Fibroblast of skin of right biceps (primary cell): ENCODE measurements at places on chromosomes 16 and 17.

DNA sequence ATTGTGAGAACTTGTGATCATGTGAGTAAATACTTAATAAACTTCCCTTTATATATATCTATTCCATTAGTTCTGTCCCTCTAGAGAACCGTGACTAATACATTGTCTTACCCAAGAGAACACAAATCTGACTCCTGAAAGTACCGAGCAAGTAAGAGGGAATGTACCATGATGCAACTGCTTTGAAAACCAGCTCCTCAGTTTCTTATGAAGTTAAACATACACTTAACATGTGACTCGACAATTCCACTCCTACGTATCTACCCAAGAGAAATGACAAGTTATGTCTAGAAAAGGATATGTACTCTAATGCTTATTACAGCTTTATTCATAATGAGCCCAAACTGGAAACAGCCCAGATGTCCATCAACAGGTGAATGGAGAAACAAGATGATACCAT, 8.8 kb upstream of the GJD3 start:
- peak; percentile 69 for DNase-seq

- DNase-seq = no peak
Measured at GRCh38 chr17:71284032-71284755, 836.6 kb upstream of the SOX9 start.

GRCh38 chr17:76538281-76538931, 897 bp upstream of the CYGB start:
- DNase-seq = no peak

DNA sequence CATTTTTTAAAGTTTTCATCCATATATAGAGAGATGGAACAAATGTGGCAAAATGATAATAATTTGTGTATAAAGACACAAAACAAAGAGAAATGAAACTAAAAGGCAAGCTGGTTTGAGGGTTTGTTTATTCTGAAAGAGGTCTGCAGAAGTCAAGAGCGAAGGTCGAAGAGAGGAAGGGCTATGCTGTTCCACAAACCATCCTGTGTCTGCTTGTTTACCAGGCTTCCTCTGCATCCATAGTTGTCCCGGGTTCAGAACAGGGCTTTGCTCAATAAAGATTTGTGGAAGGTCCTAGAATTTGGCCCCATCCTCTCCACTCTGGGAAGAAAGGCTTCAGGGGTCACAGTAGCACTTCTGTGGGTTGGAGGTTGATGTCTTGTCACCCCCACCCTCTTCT, 2.4 kb upstream of the MARVELD3 start:
- no peak for DNase-seq

GRCh38 chr16:12907670-12908233, 6.4 kb downstream of the SHISA9 start:
- DNase-seq = no peak

DNA sequence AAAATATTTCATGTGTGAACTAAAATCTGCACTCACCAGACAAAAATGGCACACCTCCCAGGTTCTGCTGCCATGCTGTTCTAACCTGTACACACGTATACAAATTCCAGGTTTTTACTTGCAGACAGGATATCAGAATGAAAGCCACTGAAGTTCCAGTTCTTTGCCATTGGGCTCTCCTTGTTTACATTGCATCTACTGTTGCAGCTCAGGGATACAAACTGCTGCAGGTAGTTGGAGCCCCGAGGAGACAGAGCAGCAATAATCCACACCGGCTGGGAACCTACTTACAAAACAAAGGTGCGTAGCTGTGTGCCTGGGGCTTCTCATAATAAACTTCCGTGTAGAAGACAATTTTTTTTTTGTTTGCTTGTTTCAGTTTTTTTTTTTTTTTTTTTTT, 59.6 kb downstream of the HAPSTR1 start:
- no peak for DNase-seq

DNA sequence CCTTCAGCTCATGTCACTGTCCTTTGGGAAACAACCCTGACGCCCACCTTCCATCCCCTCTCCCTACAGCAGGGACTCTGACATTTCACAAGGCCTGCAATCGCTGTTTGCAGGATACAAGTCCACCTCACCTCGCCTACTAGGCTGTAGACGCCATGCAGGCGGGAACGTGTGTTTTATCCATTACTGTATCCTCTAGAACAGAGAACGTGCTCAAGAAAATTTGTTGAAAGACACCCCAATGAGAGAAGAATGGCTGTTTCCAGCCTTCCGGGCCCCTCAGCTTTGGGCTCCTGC, 1.5 kb upstream of the TTYH2 start:
- DNase-seq = no peak

- no peak for DNase-seq
Measured at GRCh38 chr17:48368352-48368908, 61.6 kb downstream of the SKAP1 start.

DNA sequence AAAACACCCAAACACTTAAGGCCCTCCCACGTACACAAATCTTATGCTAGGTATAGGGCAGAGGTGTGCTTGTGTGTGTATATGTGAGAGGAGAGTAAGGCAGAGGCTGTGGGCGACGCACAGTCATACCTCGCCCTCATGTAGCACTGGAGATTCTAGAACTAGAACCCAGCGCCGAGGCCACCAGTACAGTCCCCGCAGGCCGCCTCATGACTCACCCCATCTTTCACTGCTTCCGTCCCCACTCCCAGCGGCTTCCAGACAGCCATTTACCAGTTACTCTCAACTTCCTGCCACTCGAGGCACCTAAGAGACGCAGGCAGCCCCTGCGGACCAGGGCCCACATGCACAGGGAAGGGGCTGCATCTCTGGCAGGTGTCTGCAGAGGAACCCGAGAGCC, 23.2 kb upstream of the CYTH1 start:
- DNase-seq = no peak

DNA sequence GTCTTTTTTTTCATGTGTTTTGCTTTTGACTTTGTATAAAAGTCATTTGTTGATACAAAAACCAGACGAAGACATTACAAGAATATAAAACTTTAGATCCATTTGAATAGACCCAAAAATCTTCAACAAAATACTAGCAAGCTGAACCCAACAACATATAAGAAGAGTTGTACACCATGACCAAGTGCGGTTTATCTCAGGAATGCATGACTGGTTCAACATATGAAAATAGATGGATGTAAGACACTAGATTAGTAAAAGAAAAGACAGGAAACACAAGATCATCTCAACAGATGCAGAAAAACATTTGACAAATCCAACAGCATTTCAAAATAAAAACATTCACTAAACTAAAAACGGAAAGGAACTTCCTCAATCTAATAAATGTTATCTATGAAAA, 69.0 kb downstream of the TBC1D16 start:
- no peak for DNase-seq

DNA sequence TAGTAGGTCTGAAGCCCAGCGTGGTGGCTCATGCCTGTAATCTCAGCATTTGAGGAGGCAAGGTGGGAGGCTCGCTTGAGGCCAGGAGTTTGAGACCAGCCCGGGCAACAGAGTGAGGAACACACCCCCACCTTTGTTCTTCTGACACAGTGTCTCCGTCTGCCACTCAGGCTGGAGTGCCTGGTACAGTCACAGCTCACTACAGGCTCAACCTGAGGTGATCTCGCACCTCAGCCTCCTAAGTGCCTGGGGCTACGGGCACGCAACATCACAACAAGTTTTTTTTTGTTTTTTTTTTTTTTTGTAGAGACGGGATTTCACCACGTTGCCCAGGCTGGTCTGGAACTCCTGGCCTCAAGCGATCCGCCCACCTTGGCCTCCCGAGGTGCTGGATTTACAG, 6.7 kb upstream of the TLCD3A start:
- no peak for DNase-seq

- no peak for DNase-seq
Measured at GRCh38 chr16:85125570-85126393, 13.5 kb upstream of the CIBAR2 start.

GRCh38 chr17:13140750-13141149, 122.9 kb upstream of the ELAC2 start:
- peak; percentile 59 for DNase-seq

DNA sequence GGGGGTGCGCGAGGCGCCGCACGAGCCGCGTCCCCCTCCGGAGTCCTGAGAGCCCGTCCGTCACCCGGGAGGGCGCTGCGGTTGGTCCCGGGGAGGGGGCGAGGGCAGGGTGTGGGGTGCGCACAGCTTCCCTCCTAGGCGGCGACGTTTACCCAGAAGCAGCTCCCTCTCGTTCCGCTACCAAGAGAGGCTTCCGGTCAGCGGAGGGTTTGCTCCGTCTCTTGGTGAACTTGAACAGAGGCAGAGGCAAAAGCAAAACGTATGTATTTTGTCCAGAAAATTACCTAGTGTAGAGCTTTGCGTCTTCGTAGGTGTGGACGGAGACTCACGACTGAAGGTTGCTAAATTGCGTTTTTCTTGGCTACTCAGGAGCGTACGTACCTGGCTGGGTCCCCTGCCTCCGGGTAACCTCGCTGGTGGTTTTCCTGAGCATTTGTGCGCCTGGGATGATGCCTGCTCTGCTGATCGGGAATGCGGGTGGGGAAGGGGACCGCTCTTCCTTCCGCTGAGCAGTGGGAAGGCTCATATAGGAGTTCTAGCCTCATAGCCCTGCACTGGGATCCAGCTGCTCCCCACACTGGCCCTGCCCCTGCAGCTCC, 833 bp downstream of the WSCD1 start:
- DNase-seq = no peak

GRCh38 chr17:4537451-4538235, 17.5 kb downstream of the MYBBP1A start:
- no peak for DNase-seq

DNA sequence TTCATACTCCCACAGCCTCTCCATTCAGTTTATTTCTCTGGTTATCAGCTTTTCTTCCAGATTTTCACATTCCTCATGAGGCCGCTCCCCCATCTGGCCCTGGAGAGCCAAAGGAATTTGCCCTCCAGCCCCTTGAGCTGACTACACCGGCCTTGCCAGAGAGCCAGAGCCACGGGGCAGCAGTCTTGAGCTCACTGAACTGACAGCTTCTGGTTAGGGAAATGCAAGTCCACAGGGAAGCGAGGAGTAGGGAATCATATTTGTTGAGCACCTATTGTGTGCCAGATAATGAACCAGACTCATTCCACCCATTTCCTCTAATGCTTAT, 102.4 kb downstream of the ABCC12 start:
- peak; percentile 20 for DNase-seq

DNA sequence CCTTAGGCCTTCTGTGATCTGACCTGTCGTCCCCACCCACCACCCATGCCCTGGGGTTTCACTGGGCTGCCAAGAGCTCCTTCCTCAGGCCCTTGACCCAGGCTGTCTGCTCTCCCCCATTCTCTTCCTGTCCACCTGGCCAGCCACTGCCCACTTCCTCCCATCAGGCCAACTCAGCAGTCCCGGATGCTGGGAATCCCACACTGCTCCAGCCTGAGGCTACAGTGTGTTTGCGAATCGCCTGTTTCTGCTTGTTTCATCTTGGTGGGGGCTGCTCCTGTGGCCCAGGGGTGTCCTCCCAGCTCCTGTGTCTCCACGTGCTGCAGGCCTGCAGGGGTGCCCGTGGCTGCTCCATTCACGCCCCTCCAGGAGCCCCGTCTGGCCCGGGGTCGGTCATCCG, 839 bp upstream of the METRN start:
- no peak for DNase-seq

DNA sequence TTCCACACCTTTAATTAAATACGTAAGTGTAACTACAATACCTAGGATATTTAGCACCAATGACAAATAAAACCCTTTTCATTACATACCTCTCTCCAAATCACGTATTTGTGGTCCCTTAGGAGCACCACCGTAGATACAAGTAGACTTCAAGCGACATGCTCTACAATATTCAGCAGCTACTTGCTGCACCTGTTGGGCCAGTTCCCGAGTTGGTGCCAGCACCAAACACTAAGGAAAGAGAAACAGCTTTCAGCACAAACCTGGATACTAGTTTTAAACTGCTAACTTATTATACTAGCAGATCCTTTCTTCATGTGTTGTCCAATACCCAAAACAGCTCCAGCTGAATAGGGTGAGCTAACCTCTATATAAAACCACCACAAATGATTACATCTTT, 2.7 kb downstream of the DDX5 start:
- DNase-seq = no peak

DNA sequence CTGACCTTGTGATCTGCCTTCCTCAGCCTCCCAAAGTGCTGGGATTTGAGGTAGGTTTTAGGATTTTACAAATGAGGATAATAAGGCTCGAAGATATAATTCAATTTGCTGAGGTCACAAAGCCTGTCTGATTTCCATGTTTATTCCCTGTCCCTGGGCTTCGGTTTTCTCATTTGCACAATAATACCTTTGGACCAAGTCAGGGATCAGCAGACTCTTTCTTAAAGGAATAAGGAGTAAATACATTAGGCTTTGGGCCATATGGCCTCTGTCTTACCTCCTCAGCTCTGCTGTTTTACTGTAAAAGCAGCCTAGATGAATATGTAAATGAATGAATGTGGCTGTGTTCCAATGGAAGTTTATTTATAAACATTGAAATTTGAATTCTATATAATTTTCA, 442.8 kb downstream of the HS3ST4 start:
- no peak for DNase-seq

GRCh38 chr16:68644296-68644695, 814 bp upstream of the CDH3 start:
- DNase-seq = no peak

DNA sequence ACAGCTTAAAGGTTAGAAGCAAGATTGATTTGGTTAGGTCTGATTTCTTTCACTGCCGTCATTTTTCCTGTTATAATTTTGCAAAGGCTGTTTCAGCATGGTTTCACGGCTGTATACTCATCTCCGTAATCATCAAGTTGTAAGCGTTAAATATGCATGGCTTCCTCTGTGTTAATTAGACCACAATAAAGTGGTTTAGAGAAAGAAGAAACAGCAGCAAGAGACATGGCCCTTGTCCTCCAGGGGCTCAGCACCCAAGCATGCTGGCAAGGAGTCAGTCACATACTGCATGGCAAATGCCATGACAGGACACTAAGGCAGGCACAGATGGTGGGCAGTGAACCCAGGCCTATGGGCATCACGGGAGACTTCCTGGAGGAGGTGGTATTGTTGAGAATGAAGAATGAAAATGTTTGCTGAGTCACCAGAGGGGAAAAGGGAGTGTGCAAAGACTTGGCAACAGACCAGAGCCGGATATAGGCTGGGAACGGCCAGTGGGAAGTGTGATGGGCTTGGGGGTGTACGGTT, 61.4 kb upstream of the PLCG2 start:
- DNase-seq = no peak

DNA sequence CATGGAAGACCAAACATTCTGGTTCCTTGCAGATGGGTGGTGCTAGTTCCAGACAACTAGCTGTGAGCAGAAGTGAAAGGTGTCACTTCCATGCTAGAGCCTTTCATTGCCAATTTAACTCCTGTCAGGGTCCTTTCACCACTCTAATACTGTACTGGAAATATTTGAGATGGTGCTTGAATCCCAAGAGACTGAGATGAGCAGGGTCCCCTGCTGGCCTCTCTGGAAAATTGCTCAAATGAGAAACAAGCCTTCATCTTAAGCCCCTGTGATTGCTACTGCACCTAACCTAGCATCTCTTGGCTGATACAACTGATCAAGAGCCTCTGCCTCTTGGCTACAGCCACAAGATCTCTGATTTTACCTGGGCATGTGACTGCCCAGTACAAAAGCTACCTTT, 7.4 kb upstream of the VAC14 start:
- no peak for DNase-seq
